ENCODE measurements at places on chromosomes 16 and 17.

- no peak for DNase-seq
Observed at GRCh38 chr17:80940171-80941123, 51.2 kb upstream of the CHMP6 start.

GRCh38 chr16:23700509-23700908, 12.5 kb downstream of the ERN2 start:
- DNase-seq: no peak

DNA sequence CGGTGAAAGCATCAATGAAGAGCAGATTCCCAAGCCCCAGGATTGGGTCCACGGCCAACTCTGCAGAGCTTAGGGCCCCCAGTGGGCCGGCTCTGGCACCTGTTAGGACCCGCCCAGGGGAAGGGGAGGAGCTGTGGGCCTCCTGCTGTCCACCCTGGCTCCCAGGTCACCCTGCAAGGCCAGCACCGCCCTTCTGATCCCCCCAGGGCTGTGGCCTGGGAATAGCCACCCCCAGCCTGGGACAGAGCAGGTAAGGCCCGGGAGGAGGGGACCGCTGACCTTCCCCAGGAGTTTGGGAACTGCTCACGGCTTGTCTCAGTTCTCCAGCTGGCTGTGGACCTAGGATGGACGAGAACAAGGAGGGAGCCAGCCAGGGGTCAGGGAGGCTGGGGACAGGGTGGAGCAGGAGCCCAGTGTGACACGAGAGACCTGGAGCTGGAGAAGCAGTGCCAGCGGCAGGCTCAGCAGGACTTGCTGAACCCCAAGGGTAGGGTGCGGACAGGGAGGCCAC, 39.3 kb upstream of the SLC38A10 start:
- no peak for DNase-seq

DNA sequence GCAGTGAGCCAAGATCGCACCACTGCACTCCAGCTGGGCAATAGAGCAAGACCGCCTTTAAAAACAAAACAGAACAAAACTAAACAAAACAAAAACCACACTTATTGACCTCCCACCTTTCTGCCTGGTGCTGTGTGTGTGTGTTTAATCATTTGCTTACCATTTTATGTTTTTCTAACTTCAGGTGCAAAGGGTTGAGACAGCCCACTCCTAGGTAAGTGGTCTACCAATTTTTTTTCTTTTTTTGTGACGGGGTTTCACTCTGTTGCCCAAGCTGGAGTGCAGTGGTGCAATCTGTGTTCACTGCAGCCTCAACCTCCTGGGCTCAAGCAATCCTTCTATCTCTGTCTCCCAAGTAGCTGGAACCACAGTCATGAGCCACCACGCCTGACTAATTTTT, 65.8 kb downstream of the SALL1 start:
- DNase-seq: no peak

GRCh38 chr17:60398227-60398959, 6.5 kb upstream of the USP32 start:
- DNase-seq: no peak

DNA sequence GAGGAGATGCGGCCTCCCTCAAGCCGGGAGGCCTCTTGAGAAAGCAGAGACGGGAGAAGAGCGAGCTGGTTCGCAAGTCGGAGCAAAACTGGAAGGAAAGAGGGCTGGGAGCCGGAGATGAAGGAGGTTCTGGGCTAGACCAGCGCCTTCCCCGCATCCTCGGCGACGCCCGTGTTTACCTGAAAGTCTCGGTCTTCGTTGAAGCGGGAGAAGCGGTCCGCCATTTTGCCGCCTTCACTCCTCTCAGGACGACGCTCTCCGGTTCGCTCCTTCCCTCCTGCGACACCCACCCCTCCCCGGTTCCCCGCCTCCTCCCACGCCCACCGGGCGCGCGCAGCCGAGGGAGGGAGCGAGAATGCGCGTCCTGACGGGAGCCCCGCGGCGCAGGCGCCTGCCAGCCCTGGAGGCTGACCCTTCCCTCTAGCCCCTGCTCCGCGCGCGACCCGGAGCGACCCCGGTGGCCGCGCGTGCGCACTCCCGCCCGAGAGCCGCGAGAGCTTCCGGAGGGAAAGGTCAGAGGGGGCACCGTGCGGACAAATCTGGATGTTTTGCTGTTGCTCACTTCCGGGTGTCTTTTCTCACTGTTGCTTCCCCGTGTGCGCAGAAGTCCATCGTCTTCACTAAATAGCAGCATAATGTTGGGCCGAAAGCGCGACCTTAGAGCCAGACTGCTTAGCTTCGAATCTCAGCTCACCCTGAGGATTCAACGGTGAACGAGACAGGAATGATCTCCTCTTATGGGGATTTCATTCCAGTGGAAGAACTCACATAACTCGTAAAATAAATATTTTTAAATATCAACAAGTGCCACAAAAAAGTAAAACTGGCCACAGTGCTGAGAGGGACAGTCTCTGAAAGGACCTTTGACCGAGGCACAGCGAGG, at the start of gene GPATCH8:
Gene GPATCH8 (minus strand): TSS at position 260 of the 883 bp plus-strand sequence. CDS start 36 bp downstream, at position 224.
- peak; percentile 81 for DNase-seq

DNA sequence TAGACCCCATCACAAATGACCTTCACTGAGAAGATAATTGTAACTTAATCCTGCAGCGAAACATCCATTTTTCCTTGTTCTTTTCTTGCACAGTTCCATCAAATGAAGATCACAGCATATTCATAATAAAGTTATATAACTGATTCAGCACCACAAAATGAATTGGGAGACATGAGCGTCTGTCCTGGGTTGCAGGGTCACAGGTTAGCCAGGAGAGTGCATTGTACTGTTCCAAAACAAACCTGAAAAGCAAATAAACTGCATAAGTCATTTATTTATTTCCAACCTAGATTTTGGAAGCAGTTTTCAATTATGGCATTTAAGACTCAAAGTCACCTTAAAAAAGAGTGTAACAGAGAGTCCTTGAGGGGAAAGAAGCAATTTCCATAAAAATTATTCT, 18.6 kb upstream of the INTS2 start:
- no peak for DNase-seq

- no peak for DNase-seq
Observed at GRCh38 chr17:82297280-82297713, 20.1 kb downstream of the CD7 start.

GRCh38 chr17:7173687-7174602, 5.2 kb downstream of the ASGR1 start:
- DNase-seq: peak; percentile 10

DNA sequence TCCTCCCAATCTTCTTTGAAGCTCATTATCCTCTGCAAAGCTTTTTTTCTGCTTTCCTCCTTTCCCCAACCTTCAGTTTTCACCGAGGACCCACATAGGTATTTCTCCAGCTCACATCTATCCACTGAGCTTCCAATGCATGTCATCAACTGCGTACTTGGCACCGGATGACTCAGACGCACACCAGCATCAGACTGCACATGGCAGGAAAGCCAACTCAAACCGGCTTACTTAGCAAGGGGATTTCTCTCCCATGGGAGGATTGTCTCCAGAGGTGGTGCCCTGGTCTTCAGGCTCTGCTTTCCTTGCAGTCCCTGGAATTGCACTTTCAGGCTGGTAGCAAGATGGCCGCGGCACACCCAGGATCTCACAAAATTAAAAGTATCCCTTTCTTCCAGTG, 1.7 kb upstream of the AKTIP start:
- DNase-seq: no peak

- no peak for DNase-seq
Observed at GRCh38 chr17:48057626-48058025, 9.5 kb downstream of the NFE2L1 start.

GRCh38 chr17:19372866-19373504, 5.3 kb upstream of the MAPK7 start:
- no peak for DNase-seq

- no peak for DNase-seq
Observed at GRCh38 chr16:51532551-51532950, 381.5 kb upstream of the SALL1 start.

GRCh38 chr17:66233023-66233753, 4.0 kb upstream of the APOH start:
- DNase-seq: no peak

GRCh38 chr16:17481736-17482135, 11.0 kb upstream of the XYLT1 start:
- no peak for DNase-seq

- no peak for DNase-seq
Observed at GRCh38 chr16:6146874-6147425, 1049.4 kb upstream of the EEF2KMT start.

DNA sequence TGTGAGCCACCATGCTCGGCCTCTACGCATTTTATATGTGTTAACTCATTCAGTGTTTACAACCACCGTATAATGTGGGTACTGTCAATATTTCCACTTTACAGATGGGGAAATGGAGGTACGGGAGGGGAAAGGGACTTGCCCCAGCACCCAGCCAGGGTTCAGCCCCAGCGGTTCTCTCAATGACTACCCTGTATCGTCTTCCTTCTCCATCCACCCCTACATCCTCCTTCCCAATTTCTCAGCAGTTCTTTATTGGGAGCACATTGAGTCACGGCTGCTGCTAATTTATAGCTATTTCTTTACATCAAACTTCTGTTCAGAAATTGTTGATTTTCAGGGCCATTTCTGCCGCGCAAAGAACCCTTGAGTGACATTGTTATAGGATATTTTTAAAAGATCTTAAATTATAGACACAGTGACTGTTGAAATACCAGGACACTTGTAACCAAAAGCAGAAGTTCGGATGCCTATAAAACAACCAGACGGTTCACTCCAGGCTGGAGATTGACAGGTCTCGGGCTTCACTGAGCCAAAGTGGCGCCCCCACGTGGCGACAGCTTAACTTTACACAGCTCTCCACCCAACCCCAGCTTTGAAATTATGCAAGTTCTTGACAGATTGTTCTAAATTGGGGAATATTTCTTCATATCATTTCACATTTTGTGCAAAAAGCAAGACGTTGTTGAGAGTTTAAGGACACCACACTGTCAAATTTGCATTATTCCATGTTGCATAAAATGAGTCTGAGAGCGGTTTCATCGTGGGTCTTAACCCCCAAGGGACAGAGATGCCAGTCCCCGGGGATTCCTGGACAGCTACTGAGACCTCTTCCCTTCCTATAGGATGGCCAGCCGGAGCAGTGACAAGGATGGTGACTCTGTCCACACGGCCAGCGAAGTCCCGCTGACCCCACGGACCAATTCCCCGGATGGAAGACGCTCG, 11.8 kb downstream of the SYT17 start:
- DNase-seq: peak; percentile 33

- no peak for DNase-seq
Observed at GRCh38 chr17:83042522-83043158, 36.8 kb upstream of the METRNL start.

DNA sequence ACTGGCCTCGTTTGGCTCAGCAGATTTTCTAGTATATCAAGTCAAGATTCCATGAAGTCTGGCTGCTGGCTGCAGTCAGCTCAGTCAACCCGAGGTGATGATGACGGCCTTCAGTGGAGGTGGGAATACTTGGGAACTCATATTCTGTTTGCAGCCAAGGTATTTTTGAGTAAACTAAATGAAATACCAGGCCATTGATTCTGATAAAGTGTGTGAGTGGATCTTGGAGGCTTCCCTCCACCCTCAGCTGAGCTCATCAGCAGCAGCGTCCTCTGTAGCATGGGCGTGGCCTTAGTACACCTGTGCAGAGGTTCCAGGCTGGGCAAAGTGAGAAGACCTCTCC, 22.0 kb upstream of the TACO1 start:
- no peak for DNase-seq

GRCh38 chr16:80971819-80972218, 34.9 kb downstream of the CMC2 start:
- DNase-seq: no peak

DNA sequence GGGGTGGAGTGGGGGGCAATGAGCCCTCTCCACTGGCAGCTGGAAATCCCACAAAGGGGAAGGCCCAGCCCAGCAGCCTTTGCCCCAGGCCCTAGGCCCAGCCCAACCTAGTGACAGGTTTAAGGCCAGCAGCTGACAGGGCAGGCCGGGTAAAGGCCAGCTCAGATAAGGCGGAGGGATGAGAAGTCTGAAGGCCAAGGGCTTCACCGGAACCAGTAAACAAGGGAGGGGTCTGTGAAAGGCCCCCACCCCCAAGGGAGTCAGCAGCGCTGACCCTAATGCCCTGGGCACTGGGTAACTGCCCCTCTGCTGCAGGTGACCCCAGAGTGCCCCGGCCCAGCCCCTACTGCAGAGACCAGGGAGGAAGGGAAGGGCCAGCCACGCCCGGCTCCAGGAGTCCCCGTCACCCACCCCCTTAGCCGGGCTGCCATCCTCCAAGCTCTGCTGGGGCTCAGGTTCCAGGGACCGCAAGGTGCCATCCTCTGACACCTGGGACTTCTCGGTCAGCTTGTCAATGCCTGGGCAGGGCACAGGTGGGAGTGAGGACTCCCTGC, 17.5 kb downstream of the OTOP3 start:
- DNase-seq: no peak

DNA sequence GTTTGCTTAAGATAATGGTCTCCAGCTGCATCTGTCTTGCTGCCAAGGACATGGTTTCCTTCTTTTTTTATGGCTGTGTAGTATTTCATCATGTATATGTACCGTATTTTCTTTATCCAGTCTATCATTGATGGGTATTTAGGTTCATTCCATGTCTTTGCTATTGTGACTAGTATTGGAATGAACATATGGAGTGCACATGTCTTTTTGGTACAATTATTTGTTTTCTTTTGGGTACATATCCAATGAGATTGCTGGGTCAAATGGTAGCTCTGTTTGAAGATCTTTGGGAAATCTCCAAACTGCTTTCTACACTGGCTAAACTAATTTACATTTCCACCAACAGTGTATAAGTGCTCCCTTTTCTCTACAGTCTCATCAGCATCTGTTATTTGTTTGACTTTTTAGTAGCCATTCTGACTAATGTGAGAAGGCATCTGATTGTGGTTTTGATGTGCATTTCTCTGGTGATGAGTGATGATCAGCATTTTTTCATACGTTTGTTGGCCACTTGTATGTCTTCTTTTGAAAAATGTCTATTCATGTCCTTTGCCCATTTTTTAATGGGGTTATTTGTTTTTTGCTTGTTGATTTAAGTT, 66.2 kb downstream of the TNFRSF13B start:
- DNase-seq: no peak

DNA sequence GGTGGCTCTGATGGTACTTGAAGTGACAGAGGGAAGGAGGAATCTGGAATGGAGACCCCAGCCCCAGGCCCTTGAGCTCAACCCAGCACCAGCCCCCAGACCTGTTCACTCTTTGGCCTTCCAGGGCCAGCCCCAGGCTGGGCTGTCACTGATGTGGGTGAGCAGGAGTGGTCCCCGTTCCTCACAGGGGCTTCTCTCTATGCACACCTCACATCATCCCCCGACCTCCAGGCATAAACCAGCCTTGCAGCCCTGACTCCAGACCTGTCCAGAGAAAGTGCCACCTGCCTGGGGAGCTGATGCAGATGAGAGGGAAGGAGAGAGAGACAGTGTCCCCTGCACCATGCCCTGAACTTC, 182.6 kb upstream of the SDK2 start:
- DNase-seq: no peak
